ENCODE measurements at places on chromosomes 13 and 19. TPM values are rescaled to one million over a fixed set of nuclear protein-coding genes. Genes with fewer than 3 reads are reported as not detected.
A peak's percentile ranks its signal among the peaks of the same experiment; 100 is the strongest.

GRCh38 chr13:51229731-51230130, 7.5 kb downstream of the FAM124A start:
- no peak for DNase-seq

DNA sequence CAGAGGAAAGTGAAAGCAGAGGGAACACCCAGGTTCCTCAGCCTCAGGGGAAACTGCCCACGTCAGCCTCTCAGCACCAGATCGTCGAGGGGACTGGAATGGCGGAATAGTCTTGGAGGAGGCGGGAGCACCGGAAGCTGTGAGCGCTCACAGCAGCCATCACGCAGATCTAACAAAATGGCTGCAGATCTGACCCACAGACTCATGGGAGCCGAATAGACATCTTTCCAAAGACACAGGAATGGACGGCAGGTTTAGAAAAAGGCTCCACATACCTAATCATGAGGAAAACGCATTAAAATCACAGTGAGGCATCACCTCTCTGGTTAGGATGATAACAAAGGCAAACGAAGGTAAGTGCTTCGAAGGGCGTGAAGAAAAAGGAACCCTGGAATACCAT, 11.8 kb upstream of the LILRA2 start:
- no peak for DNase-seq

GRCh38 chr13:95642999-95643398, 1.5 kb downstream of the DZIP1 start:
- DNase-seq: no peak

- DNase-seq: no peak
Measured at GRCh38 chr13:112443191-112443994, 67.2 kb downstream of the SPACA7 start.

- no peak for DNase-seq
Measured at GRCh38 chr13:53342623-53343360, 314.2 kb downstream of the OLFM4 start.

- no peak for DNase-seq
Measured at GRCh38 chr19:2600914-2601870, 101.3 kb downstream of the GNG7 start.

- DNase-seq: peak; percentile 86
Measured at GRCh38 chr13:36919171-36919832, 736 bp downstream of the SMAD9 start.

DNA sequence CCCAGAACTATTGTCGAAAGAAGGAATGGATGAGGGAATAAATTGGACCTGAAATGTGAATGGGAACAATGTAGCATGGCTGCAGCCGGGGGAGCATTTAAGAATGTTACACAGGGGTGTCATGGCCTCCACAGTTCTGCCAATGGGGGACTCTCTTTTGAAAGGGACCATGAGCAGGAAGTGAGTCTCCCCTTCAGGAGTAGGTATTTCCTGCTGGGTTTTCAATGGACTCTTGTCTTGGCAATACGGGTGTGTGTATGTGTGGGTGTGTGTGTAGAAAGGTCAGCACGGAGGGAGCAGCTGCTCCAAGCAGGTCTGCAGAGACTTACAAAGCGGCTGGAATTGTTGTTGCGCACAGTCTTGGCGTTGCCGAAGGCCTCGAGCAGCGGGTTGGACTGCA, 24.4 kb downstream of the MYO1F start:
- no peak for DNase-seq

- peak; percentile 87 for DNase-seq
Measured at GRCh38 chr13:76677043-76677442, 209.2 kb downstream of the KCTD12 start.

- DNase-seq: peak; percentile 93
Measured at GRCh38 chr19:46426506-46427162, 2.1 kb downstream of the PNMA8C start.

DNA sequence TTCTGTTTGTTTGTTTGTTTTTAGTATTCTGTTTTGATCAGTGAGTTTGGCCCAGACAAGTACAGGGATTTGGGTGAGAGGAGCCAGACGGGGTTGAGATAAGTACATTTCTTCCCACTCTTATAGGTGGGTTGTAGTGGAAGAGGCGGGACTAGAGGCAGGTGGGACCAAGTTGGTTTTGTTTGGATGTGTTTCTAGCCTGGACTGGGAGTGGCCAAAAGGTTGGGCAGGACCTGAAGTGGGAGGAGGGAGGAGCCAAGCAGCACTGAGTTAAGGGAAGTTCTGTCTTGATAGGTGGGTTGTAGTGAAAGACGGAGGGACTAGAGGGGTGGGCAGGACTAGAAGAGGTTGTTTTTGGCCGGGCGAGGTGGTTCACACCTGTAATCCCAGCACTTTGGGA, 9.0 kb downstream of the DNASE2 start:
- DNase-seq: no peak

DNA sequence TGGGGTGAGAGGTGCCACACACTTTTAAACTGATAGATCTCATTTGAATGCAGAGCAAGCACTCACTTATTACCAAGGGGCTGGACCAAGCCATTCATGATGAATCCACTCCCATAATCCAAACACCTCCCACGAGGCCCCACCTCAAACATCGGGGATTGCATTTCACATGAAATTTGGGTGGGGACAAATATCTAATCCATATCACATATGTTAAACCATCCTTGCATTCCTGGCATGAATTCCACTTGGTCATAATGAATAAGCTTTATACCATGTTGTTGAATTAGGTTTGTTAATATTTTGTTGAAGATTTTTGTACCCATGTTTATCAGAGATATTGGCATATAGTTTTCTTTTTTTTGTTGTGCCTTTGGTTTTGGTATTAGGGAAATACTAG, 1198.7 kb upstream of the ATXN8OS start:
- DNase-seq: no peak

GRCh38 chr19:801030-801860, 4.0 kb downstream of the PTBP1 start:
- peak; percentile 93 for DNase-seq

GRCh38 chr13:34425327-34425949, 516.6 kb upstream of the NBEA start:
- DNase-seq: no peak

- DNase-seq: peak; percentile 84
Measured at GRCh38 chr19:18846862-18847548, 15.2 kb downstream of the UPF1 start.

DNA sequence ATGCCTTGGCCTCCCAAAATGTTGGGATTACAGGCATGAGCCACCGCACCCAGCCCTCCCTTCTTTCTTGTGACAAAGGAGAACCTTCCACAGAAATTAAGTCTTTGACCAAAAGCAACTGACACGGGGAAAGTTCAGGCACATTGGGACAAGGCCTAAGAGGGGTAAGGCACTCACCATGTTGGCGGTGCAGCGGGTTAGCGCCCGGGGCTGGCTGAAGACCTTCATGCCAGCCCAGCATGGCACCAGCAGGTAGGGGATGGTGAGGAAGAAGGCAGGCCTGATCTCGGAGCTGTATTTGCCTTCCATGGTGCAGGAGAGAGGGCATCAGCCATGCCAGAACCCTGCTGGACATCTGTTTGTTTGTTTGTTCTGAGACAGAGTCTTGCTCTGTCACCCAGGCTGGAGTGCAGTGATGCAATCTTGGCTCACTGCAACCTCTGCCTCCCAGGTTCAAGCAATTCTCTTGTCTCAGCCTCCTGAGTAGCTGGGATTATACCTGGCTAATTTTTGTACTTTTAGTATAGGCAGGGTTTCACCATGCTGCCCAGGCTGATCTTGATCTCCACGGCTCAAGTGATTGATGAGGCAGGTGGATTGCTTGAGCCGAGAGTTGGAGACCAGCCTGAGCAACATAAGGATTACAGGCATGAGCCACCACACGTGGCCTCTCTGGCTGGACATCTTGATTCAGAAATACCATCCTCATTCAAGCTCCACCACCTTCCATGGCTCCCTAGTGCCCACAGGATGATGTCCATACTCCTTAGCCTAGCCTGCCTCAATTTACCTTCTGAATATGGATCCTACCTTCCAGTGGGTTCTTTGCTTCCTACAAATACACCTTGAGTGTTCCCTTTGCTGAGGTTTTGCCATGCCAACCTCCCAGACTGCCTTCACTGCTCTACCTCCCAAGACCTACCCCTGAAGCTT, 4.4 kb downstream of the TM6SF2 start:
- DNase-seq: no peak

DNA sequence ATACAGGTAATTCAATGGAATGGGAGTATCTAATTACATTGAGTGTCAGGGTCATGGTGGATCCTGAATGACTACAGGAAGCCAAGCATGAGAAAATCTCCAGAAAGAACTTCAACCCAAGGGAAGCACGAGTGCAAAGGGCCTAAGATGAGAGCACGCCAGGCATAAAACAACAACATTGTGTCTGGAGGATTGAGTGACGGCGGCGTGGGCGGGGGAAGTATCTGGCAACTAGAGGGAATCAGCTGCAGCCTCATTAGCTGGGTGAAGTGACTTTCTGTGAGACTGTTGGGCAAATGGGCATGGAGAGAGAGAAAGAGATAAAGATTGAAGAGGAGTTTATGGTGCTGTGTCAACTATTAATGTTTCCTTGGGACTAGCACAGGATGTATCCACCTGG, 194.3 kb downstream of the GPC6 start:
- no peak for DNase-seq

DNA sequence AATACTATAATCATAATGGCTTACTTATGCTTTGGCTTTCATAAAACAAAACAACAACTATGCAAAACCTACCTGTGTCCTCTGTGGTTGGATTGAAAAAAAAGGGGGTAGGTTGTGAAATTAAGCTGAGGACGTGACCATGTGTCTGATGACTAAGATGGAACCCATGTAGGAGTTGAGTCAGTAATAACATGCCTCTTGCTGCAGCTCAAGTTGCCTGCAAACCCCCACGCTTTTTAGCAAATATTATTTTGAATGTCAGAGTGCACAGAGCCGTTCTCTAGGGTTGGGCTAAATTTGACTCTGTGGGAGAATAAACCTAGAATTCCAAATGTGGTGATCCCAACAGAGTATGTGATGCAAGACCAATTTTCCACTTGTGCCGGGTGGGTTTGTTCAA, 209.3 kb downstream of the KCNRG start:
- DNase-seq: no peak

- peak; percentile 79 for DNase-seq
Measured at GRCh38 chr19:14544977-14545715, 15.8 kb downstream of the TECR start.

DNA sequence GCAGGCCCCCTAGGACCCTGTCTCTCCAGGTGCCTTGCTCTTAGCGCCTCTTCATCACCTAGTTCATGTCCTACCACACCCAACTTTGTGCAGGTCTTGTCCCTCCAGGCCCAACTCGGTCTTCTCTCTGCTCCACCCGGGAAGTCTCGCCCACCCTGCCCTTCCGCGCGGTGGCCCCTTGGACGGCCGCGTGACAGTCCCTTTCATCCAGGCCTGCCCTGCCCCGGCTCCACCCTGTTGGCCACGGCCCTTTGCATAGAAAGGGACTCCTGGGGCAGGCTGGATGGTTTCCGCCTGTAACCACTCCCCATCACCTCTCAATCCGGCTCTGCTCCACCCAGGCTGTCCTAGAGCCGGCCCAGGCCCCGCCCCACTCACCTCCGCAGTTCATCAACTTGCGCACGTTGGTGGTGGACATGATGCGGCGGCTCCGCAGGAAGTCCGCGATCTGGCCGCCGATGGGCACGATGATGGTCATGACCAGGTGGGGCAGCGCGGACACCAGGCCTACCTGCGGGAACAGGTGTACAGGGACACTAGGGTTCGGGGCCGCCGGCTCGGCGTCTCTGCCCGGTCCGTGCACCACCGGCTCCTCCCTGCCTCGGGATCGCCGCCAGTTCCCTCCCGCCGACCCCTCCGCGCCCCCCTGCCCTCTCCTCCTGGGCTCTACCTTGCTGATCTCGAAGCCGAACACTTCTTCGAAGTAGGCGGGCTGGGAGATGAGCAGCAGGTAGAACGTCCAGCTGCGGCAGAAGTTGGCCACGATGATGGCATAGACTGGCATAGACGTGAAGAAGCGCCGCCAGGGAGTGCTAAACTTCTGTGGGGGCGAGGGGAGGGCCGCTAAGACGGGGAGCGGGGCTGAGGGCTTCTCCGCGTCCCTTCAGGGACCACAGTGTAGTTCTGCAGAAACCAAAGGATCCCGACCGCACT, 7.2 kb downstream of the GFY start:
- DNase-seq: peak; percentile 36

- DNase-seq: peak; percentile 85
Measured at GRCh38 chr19:8302357-8302691, 5.8 kb downstream of the CD320 start.

DNA sequence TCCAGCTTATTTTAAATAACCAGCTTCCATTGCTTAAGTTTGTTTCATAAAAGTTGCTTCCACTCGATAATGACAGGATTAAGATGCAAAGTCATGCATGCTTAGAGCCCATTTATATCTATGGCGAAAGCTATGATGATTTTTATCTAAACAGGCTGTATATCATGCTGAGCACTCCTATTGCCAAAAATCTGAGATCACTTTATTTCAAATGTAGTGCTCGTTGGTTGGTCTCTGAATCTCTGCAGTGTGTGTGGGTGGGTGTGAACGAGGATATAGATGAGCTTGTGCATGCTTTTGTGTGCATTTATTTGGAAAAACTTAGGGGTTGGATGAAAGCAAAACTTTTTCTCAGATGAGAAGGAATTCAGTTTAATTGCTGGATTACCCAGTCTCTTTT, 27.0 kb upstream of the ARGLU1 start:
- DNase-seq: no peak

- no peak for DNase-seq
Measured at GRCh38 chr13:97259798-97260714, 37.9 kb downstream of the MBNL2 start.

Gene CGB5
- total RNA-seq: not detected

Gene MYADM
- total RNA-seq: 83.0 TPM

Gene PLPPR2
- total RNA-seq: 27.5 TPM

Gene SOX21
- not detected for total RNA-seq

Gene ATP4A
- total RNA-seq: not detected

Gene HCN2
- total RNA-seq: 15.8 TPM

Gene LONP1
- total RNA-seq: 61.9 TPM
